ENCODE measurements at places on chromosomes 3 and 15.

GRCh38 chr3:117200962-117201361 lies 491.4 kb downstream of the TUSC7 start:
- no peak for DNase-seq

GRCh38 chr15:70752193-70752635 lies 11.1 kb downstream of the UACA start:
- no peak for DNase-seq

DNA sequence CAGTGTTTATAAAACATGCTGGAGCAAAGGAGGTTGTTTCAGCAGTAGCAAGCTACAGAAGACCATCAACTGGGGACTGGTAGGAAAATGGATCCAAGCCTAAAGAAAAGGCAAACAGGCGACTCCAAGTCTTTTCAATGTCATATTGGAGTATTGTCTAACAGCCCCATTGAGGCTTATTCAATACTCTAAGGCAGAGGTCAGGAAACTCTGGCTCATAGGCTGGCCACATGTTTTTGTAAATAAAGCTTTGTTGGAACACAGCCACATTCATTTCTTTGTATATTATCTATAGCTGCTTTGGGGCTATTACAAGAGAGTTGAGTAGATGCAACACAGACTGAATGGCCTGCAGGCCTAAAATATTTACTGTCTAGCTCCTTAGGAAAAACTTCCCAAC lies 77.5 kb downstream of the RPL22L1 start:
- no peak for DNase-seq

GRCh38 chr3:22175947-22176346 lies 424.9 kb upstream of the ZNF385D start:
- DNase-seq, result no peak

GRCh38 chr15:67133738-67134066 lies 68.3 kb downstream of the SMAD3 start:
- DNase-seq, result no peak

GRCh38 chr3:110579840-110580550 lies 491.6 kb upstream of the NECTIN3 start:
- DNase-seq, result no peak

GRCh38 chr3:128854475-128854874 lies 24.9 kb upstream of the ACAD9 start:
- no peak for DNase-seq

GRCh38 chr15:66097151-66098021 lies 156.2 kb downstream of the MEGF11 start:
- no peak for DNase-seq

DNA sequence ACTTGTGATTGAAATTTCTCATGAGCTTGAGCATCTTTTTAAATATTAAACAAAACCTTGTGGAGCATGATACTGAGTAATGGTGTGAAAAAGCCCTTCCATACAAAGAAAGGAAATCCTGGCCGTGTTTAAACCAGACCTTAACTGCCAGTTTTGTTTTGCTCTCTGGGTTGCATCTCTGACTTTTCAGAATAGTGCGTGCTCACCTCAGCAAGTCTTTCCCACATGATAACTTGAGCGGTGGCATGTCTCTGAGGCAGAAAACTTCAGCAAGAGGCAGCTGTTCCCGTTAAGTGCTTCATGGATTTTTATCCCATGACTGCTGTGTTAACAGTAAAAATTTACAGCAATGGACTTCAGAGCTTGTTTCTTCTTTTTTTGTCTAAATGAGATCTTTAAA lies 393.3 kb downstream of the FEZF2 start:
- DNase-seq, result no peak
